ENCODE measurements at places on chromosomes 3 and 15.

GRCh38 chr3:157578181-157578580, 75.0 kb upstream of the VEPH1 start:
- no peak for DNase-seq

DNA sequence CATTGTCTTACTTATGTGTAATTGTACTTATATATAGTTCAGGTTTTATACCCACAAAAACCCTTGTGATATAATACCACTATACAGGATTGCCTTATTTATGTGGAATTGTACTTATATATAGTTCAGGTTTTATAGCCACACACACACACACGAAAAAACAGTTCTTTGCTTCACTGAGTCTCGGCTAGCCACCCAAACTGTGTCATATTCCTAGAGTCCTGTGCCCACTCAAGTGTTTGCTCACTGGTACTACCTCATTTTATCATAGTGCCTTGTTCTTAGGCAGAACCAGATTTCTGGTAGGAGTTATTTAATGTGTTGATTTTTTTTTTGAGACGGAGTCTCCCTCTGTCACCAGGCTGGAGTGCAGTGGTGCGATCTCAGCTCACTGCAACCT, 12.5 kb downstream of the RASA2 start:
- no peak for DNase-seq

DNA sequence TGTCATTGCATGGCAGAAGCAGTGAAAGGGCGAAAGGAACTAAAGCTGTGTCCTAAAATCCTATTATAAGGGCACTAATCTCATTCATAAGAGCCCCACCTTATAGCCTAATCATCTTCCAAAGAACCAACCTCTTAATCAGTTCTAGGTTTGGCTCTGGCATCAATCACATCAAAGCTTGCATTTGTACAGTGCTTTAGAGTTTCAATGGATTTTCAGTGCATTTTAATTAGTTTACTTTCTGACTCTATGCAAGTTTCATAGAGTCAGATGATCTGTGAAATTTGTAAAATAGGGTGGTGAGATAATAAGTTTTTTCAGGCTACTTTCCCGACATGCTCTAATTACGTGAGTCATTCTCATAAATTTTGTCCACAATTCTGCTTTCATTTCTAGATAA, 341.1 kb downstream of the DIPK2A start:
- DNase-seq = no peak

- DNase-seq = no peak
These were observed 726.8 kb downstream of the NAALADL2 start for GRCh38 chr3:175585898-175586297.

- DNase-seq = no peak
These were observed 21.1 kb upstream of the SKOR1 start for GRCh38 chr15:67803996-67804843.

DNA sequence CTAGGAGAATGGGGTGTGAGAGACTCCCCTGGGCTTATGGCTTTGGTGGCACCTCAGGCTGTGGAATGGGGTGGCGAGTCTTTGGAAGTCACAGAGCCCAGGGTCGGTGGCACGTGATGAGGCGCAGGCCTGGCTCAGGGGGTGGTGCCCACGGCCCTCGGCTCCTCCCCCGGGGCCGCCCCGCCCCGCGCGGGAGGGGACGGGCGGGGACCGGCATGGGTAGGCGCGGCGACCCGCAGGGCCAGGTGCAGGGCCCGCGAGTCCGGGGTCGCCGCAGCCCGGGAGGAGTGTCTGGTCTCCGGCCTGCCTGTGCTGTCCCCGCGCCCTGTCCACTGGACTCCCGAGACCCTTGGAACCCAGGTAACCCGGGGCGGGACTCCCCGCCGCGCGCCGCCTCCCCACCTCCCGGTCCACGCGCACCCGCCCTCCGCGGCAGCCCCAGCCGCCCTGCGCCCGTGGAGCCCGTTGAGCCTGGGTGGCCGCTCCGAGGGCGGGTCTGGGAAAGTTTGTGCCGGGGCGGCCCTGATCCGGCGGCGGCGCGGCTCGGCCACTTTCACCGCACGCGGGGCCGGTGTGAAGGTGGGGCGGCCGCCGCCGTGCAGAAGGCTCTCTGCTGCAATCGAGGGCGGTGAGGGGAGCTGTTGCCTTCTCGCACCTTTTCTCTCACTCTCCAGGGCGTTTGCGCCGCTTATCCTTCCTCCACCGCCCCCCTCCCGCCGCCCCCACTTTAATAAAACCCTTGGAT, at the start of gene PAQR5:
Gene PAQR5 (plus strand): TSS at position 216 of the 745 bp plus-strand sequence. CDS start 61,169 bp downstream, outside the sequence.
- peak; percentile 10 for DNase-seq

- no peak for DNase-seq
These were observed 12.0 kb downstream of the CGGBP1 start for GRCh38 chr3:88046766-88047165.

- no peak for DNase-seq
These were observed 48.8 kb downstream of the STRIT1 start for GRCh38 chr3:155244699-155245098.

DNA sequence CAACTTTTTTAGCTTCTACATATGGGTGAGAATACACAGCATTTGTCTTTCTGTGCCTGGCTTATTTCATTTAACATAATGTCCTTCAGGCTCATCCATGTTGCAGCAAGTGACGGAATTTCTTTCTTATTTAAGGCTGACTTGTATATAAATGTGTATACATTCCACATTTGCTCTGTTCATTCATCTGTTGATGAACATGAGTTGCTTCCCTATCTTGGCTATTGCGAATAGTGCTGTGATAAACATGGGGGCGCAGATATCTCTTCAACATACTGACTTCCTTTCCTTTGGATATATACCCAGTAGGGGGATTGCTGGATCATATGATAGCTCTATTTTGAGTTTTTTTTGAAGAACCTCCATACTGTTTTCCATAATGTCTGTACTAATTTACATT, 332.5 kb downstream of the CACNA2D3 start:
- DNase-seq = no peak

GRCh38 chr3:15664144-15664543, 62.6 kb downstream of the BTD start:
- no peak for DNase-seq

GRCh38 chr3:59056706-59057105, 6.9 kb upstream of the CFAP20DC start:
- DNase-seq = no peak

DNA sequence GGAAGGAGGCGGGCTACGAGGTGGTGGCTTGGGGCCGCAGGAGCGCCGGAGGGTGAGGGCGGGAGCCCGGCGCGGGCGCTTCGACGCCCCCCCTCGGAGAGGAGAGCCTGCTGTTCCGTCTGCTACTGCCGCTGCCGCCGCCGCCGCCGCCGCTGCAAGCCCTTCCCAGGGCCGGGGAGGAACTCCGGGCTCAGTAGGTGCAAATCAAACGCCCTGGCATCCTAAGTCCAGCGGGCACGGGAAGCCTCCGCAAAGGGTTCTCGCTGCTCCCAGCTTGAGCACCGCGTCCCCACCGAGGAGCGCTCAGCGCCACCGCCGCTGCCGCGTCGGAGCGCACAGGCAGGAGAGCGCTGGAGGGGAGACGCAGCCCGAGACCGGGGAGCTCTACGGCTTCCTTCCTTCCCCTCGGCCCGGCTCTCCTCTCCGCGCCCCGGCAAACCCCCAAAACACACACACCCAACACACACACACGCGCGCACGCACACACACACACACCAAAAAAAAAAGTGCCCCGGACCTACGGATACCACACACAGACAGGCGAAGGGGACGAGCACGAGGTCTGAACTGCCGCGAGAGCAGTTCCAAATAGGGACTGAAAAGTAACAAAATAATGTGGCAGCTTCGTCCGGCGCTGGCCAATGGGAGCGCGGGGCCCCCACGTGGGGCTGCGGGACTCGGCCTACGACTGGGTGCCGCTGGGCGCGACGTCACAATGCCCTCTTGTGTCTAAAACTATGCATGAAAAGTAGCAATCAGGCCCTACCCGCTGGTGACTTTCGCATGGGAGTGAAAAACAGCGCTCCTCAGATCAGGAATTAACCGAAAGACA, at the start of gene TLE3:
Gene TLE3 (minus strand): TSS at position 597 of the 832 bp plus-strand sequence. CDS start 1,119 bp downstream, outside the sequence.
- peak; percentile 96 for DNase-seq

DNA sequence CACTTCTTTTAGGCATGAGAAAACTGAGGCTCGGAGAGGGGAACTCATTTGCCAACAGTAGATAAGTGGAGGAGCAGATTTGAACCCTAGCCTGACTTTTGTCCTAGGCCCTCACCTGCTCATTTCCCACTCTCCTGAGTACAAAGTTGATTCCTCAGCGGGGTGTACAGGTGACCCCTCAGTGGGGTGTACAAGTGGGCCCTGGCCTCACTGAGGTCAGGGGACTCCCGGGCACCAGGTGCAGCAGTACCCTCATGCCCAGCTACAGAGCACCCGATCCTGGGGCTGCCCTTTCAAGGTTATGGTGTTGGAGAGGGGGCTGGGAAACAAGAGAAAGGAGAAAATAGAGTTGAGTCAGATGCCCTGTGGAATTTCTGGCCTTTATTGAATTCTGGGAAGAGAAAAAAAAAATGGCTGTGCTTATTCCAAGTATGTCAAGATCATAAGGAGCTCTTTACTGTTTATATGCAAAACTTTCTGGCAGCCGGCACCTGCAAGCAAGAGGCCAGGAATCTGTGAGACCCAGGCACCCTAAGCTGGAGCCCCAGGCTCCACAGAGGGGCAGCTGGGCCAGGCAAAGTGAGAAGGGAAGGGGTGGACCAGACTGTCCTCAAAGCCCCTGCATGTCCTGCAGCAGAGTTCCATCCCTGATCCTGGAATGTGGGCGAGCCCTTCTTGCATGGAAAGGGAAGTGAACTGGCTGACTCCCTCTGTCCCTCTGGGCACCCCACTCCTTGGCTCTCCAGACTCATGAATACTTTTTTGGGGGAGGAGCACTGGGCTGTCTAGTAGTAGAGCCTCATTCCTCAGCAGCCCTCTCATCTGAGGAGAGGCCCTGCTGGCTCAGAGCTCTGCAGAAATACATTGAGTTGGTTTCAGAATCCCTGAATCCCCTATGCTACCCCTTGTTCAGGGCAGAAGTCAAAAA, 43.1 kb downstream of the AMOTL2 start:
- DNase-seq = no peak

DNA sequence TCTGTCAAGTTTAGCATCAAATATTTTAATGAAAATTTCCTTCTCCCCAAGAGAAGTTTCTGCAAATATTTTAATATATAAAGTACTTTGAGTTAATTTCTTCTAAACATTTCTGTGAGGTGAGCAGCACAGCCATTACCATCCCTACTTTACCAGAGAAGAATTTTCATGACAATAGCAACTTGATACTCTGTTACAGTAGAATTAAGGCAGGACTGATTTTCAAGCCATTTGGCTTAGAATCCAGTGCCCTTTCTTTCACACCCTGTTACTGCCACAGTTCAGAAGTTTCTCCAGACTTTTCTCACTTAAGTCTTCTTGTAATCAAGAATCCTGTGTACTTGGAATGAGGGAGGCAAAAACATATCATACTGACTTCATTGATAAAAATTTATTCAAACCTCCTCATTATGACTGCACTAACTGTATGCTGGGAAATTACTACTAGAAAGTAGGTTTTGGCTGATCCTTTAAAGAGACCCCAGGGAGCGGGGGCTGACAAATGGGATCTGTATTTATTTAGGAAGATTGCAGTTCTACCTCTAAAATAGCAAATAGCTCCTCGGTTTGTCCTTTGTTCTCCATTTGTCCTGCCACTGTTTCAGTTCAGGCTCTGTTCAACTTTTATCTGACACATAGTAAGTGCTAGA, 557.0 kb upstream of the SGO1 start:
- DNase-seq = no peak

DNA sequence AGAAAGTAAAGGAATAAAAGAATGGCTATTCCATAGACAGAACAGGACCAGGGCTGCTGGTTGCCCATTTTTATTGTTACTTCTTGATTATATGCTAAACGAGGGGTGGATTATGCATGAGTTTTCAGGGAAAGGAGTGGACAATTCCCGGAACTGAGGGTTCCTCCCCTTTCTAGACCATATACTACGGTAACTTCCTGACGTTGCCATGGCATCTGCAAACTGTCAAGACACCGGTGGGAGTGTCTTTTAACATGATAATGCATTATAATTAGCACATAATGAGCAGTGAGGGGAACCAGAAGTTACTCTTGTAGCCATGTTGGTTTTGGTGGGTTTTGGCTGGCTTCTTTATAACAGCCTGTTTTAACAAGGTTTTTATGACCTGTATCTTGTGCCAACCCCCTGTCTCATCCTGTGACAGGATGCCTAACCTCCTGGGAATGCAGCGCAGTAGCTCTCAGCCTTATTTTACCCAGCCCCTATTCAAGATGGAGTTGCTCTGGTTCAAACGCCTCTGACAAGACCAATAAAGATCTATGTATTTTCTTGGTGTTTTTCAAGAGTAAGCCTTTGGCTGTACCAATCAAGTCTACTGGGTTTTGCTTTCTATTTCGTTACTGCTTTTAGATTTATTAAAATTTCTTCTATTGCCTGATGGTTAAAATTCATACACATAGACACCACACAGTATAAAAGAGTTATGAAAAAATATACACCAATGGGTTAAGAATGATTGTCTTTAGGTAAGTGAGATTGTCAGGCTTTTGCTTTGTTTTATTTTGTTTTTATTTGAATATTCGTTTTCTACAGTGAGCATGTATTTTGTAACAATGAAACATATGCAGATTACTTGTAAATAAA, 37.4 kb upstream of the CTDSPL start:
- no peak for DNase-seq
